ENCODE measurements at places on chromosomes 3 and 15.

- DNase-seq, result no peak
These were observed 376.9 kb downstream of the CNTN6 start for GRCh38 chr3:1469687-1470086.

DNA sequence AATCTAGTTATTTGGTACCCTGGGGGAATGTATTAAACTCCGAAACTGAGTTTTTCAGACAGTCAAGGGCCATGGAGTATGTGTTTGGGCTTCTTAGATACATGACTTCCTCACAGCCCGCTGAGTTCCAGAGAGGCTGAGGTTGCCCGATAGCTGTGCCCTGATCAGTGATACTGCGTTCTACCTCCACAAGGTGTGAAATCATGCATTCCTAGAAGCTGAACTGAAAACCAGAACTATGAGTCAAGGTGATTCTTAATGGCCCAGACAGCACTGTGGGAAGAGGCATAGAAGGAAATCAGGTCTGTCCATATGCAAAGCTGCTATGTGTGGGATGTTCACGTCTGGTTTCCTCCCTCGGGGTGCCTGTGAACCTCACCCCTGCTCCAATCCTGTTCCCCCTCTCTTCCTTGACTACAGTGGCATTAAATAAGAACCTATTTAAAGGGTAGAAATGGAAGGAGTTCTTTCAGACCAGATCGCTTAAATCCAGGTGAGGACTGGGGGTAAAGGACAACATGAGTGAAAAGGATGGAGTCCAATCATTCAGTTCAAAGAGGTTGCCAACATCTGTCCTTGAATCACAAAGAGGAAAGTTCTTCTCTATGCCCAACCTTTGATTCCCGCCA lies 74.3 kb downstream of the MYO1E start:
- no peak for DNase-seq

- DNase-seq, result peak; percentile 50
These were observed 21.2 kb downstream of the IGSF10 start for GRCh38 chr3:151439652-151440125.

DNA sequence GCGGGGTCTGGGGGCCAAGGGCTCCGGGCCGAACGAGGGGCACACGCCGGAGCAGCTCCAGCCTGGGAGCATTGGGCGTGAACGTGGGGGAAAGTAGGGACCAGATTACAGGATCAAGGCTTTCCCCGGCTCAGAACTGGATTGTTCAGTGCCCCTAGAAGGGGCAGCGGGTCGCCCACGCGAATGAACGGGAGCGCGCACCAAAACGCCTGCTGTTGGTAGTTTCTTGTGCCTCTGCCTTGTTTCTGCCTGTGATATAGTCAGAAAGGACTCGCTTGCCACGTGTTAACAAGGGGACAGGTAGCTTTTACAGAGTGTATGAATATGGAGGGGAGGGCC lies 1.1 kb downstream of the CASR start:
- DNase-seq, result no peak

- peak; percentile 13 for DNase-seq
These were observed 74.4 kb downstream of the MOBP start for GRCh38 chr3:39541917-39542329.

DNA sequence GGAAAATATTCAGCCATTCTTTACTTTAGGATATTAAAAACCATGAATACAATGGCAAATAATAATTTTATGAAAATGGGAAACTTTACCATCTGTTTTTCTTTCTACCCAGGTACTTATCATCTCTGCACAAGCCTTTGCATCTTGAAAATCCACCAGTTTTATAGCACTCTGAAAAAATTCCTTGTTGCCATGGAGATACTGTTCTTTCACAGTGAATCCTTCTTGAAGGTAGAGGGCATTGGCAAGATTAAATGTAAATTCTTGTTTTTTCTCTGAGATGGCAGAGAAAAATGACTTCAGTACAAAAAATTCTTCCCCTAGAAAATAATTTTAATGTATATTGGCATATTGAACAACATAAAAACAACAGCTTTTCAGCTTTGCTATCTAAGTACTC lies 6.9 kb downstream of the SERPINI2 start:
- DNase-seq, result no peak

- no peak for DNase-seq
These were observed 774.7 kb downstream of the MECOM start for GRCh38 chr3:168888781-168889180.

DNA sequence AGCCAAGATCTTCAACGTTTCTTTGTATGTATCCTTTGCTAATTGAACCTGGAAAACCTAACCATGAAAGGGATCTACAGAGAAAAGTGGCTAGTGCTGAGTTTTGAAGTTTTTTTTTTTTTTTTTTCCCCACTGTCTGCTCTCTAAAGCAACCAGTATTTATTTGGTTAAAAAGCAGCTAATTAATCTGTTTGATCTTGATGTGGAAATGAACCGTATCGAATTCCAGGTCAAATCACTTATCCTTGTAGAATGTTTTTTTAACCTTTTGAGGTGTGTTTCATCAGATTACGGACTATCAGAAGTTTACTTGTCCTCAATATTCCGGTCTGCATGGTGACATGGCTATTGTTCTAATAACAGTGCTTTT lies 117.2 kb downstream of the FNDC3B start:
- DNase-seq, result no peak

DNA sequence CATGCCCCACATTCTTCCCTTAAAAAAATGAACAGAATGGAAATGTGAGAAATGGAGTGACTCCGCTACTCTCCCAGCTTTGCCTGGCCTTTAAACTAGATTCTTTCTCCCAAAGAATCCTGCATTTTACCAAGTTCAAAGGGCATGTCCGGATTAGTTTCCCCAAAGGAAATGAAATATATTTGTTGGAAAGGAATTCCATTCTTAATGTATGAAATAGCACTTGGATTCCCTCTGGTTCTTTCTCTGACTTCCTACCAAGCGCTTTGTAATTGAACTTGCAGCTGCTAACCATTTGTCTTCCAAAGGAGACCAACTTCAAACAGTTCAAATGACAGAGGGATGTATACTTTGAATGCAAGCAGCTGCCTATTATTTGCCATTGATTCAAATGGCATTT lies 18.9 kb downstream of the MAP2K1 start:
- no peak for DNase-seq

DNA sequence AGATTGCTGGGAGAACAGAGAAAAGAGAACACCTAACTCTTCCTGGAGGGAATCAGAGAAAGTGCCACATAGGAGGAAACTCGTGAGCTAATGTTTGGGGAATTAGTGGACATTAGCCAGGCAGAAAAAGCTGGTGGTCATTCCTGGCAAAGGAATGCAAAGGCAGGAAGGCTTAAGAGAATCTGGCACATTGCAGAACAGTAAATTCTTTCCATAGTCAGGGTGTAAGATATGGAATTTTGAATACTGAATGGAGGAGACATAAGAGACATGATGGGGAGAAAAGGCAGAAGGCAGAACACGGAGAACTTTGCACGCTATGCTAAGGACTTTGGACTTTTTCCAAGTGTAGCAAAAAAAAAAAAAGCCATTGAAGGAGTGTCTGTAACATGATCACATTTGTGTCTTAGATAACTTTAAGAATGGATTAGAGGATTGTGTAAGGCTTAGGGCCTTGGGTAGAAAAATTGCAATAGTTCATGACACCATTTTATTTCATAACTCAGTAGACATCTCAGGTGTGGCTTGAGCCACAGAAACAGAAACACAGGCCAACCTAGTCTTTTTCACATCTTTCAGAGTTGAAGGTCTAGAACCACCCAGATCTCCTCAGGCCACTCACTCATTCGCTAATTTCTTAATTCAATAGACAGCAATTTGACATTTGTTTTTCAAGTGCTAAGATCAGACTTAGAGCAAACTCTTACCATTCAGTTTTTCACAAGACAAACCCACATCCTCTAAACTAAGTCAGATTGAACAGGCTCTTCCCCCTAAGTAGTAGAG lies 31.2 kb upstream of the CCDC80 start:
- DNase-seq, result peak; percentile 64

- no peak for DNase-seq
These were observed 2.4 kb downstream of the PARP3 start for GRCh38 chr3:51944451-51945021.
